ENCODE measurements at places on chromosomes 3 and 15.

GRCh38 chr3:132555306-132556035 lies 41.6 kb upstream of the ACKR4 start:
- no peak for DNase-seq

DNA sequence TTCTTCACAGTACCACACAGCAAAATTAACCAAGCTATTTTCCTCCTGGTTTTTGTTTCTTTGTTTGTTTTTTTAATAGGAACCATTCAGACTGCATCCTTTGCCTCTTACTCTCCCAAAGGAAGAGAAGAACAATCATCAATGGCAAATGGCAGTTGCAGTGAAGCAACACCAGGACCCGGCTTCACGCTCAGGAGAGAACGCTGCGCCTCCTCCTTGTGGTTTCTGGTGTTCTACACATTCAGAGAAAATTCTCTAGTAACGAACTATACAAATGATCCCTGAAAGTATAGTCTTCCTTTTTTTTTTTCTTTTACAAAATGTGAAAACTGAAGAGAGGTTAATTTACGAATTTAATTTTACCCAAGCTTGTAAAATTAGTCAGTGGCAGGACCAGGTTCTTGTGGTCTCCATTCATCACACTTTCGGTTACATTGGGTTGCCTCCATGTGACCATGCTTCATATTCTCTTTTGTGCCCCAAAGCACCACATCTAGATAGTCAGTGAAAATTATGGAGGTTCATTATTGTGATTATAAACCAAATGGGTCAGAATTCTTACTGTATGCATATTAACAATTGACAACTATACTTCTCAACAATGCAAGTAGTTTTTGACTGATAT lies 10.6 kb upstream of the MINDY2 start:
- no peak for DNase-seq

DNA sequence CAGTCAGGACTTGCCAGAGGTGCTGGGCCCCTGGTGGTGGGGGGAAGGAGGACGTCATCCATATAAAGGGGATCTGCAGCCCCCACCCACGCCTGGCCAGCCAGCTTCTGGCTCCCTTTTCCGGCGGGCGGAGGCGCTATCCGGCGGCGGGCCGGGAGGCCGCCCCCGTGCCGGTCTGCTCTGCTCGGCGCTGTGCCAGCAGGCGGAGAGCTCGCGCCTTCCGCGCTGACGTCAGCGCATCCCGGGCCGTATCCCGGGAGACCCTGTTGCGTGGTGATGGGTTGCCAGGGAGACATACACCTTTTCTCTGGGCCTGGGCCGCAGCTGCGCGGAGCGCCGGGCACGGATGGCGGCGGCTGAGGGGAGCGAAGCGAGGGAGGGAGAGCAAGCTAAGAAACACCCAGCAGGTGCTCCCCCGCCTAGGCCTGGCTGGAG lies 1.1 kb downstream of the FAM131A start:
- peak; percentile 76 for DNase-seq

GRCh38 chr3:84245789-84246188 lies 713.0 kb upstream of the CADM2 start:
- no peak for DNase-seq

DNA sequence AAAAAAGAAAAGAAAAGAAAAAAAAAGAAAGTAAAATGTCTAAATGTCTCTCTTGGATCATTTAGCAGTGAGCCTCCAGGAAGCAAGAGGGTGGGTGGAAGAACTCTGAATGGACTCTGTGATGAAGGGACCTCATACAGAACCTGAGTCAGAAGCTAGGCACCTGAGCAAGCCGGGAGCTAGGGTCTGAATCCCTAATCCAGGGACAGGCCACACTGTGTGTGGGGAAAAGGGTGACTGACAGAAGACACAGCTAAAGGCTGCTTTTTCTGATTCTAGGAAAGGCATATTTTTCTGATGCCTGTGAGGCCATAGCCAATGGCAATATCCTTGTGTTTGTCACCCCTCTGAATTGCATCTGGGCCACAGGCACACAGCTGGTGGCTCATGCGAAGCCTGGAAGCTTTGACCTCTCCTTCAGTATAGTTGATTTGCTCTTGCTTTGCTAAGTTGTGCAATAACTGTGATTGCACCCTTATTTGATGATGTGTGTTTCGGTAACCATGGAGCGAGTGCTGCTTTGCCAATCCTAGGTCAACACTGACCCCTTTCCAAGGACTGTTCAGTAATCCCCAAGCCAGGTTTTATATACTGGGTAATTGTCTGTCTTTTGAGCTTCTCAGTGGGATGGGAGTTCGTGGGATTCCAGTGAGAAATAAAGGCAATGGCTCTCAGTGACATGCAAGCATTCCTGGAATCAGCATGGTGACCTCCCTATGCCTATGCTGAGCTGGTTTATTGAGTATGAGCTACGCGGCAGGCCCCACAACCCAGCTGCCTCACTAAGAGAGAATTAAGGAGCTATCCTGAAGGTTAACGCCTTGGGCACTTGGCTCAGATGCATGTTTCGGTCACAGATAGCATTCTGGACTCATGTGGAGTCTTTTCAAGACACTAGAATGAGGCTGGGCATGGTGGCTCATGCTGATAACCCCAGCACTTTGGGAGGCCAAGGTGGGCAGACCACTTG lies 49.0 kb upstream of the OSBPL11 start:
- DNase-seq: no peak

- DNase-seq: no peak
These were observed 32.3 kb downstream of the SRP14 start for GRCh38 chr15:40006646-40007045.

DNA sequence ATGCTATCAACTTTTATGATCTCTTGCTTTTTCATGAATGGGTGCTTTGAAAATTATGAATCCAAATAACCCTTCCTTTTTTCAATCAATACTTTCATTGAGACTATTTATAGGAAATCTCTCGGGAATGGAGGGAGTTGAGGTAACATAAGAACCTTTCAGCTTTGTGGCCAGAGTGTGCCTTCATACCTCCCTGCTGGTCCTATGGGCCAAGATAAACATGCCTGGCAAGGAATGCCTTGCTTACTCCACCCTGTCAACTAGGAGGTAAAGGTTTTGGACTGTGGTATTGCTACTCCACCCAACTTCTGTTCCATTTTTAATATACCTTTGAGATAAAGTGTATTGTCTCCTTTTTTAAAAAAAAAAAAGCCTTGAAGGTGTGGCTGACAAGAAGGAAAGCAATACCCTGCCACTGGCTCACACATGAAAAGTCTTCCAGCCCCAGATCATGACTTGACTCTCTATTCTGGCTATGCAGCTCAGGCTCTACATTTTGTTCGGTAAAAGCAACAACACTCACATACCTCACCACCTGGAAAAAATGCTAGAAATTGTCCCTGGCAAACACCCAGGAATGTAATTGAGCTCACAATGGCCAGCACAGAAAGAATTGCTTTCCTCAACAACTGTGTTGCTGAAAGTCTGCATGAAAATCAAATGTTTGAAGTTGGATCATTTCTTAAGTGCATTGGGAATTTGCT lies 35.8 kb downstream of the COL8A1 start:
- no peak for DNase-seq

DNA sequence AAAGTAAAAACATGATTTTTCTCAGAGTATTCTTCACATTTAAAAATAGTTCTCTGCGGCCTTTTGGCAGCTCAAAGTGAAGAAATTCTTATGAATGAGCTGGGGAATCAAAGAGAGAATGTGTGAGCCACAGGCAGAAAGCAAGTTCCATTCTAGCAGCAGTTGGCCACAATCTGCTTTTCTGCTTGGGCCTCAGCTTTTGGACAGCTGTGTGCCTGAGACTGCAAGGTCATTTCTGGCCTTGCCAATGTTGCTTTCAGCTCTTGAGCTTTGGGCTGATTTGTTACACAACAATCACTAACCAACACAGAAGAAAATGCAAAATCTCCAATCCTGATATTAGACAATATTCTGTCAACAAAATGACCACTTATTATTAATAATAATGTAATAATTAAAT lies 14.4 kb upstream of the TM4SF4 start:
- no peak for DNase-seq

DNA sequence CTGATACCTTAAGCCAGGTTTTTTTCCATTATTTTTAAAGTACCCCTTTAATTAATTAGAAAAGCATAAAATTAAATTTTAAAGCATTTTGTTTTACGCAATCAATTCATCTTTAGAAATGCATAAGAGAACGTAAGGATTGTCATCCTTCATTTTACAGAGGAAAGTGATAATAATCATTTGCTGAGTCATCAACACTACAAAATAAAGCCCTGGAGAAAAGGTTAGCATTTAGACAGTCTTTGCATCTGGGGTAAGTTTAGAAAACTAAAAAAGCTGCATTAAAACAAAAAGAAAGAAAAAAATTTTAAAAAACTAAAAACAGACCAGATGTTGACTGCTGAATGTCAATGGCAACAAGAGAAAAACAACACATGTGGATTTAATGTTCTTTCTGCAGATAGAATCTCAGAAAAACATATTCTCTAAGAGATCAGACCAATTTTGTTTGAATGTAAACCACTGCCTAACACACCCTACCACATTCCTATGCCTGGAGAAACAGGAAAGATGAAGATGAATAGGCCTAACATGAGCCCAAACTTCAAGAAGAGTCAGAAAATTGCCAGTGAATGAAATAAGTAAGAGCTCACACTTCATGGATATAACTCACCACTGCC lies 59.9 kb downstream of the SUCNR1 start:
- no peak for DNase-seq

GRCh38 chr15:26083896-26084295 lies 220.8 kb upstream of the ATP10A start:
- DNase-seq: no peak

DNA sequence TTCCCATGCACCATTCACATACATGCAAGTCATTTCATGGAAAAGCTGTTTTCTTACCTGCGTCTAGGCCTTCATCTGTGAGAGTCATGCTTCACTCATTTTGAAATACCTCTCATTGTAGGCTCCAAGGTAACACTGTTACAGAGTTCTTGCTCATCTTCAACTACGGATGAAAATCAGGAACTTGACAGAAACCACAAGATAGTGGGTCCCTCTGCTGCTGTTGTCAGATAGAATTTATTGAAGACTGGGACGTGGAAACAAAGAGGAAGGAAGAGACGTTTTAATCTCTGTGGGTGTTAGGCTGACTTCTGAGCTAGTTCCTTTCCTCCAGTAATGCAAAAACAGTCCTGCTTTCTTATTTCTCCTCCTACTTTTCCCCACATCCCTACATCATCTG lies at the start of gene P2RY14:
P2RY14 (minus strand) TSS at position 313 of the 400 bp plus-strand sequence. CDS start 64,226 bp downstream, outside the sequence.
- DNase-seq: no peak

- DNase-seq: no peak
These were observed 612.8 kb downstream of the ZPLD1 start for GRCh38 chr3:103047640-103048039.

DNA sequence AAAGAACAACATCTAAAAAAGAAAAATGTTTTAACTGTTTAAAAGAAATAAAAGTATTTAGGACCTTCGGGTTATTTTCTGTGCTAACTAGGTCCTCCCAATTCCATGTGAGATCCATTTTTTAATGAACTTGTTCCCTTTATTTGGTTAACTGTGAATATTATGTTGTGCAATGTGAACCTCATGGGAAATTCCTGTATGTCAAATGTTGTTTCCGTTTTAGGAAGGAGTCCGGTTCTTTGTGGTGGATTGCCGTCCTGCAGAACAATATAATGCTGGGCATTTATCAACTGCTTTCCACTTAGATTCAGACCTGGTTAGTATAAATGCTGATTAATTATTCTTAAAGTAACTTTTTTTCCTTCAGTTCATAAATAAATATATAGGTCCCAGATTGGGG lies 35.5 kb upstream of the NIT2 start:
- no peak for DNase-seq

DNA sequence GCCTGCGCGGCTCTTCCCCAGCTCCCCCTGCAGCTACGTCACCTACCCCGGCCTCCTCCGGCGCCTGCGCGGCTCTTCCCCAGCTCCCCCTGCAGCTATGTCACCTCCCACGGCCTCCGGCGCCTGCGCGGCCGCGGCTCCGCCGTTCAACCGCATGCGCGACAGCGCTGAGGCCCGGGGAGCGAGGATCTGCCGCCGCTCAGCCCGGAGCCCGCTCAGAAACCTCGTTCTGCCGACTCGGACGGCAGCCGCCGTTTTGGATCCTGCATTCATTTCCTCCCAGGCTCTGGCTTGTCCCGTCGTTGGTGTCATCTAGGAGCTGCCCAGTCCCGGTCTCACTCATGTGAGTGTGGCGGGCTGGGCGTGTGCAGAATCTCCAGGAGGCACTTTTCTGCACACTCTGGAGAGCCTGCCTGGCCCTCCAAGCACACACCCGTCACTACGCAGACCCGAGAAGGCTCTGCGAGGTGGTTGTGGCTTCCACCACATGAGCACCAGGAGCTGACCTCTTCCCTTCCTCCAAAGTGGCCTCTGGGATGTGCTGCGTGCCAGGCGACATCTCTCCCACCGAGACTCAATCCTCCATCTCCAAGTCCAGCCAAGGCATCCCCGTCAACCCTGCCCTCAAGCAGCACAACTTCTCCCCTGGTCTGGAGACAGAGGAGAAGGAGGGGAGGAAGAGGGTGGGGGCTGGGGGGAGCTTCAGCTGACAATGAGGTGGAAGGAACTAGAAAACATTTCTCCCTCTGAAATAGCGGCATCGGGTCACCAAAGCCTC lies 165.3 kb downstream of the CHSY1 start:
- no peak for DNase-seq

DNA sequence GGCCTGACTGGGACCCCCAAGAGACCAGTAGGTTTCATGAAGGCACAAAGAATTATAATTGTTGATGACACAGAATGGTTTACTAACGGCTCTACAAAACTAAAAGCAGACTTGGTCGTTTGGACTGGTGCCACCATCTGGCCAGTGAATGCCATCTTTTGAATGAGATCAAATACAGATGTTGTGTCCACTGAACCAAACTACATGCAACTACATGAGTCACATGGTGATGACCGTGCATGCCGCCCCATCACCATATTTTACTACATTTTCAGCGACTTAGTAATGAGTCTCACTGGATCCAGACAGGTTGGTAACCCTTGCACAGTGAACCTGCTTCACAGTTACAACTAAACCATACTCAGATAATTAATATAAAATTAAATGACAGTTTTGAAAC lies 803.3 kb downstream of the DIPK2A start:
- DNase-seq: no peak

DNA sequence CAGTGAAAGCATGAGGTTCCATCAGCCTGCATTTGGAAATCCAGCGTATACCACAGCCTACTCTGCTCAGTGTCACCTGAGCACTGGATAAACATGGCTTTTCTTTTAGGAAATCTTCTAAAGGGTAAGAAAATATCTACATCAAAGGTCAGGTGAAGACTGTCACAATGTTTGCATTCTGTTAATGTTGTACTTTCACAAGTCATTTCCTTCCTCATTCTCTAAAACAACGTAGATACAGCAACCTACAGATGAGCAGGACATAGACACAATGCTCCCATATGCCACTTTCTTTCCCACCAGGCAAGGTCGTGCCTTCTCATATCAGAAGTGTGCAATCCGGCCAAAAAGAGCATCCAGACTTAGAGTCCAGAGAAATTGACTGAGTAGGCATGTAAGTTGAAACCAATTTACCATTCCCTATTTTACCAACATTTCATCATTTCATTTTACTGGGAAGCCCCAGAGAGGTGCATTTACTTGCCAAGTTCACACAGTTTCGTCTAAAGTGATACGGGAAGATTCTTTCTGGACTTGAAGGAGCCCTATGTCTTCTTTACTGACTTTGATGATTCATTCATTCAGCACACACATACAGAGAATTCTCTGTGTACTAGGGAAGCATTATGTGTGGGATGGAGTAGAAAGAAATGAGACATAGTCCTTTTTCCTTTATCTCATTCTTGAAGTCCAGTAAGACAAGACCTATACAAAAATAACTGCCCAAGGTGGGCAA lies 30.6 kb upstream of the LPP start:
- DNase-seq: no peak

- no peak for DNase-seq
These were observed 133.5 kb downstream of the FBLN2 start for GRCh38 chr3:13682331-13683013.
